Activated naive CD8-positive, alpha-beta T cell treated with anti-CD3 and anti-CD28 coated beads, Interleukin-2, amount 10 ng/mL, durations not matched to agents 7 days and 5 days (primary cell): ENCODE measurements at places on chromosomes 6 and 20. TPM values are rescaled to one million over a fixed set of nuclear protein-coding genes. Genes with fewer than 3 reads are reported as not detected.

The CD93 gene
- total RNA-seq: 0.48 TPM

The NKAIN4 gene
- total RNA-seq: not detected

The COL9A3 gene
- total RNA-seq: 0.82 TPM

The CNR1 gene
- not detected for total RNA-seq

The NKX2-4 gene
- total RNA-seq: not detected

The ZNF343 gene
- 12.0 TPM for total RNA-seq

The MCHR2 gene
- total RNA-seq: not detected

The COL12A1 gene
- not detected for total RNA-seq

The KIF13A gene
- total RNA-seq: 0.30 TPM

The GTSF1L gene
- total RNA-seq: not detected

The OPRM1 gene
- not detected for total RNA-seq

The PACRG gene
- not detected for total RNA-seq

The IRF4 gene
- total RNA-seq: 95.1 TPM
